Endothelial cell of umbilical vein (primary cell): ENCODE measurements at places on chromosomes 3 and 15.

- H3K4me3 ChIP-seq = no peak overlapping the region
- no peak overlapping the region for H3K27ac ChIP-seq
- H3K4me1 ChIP-seq = no peaks in the 10 kb centered on the region
- no peak for DNase-seq
Observed at GRCh38 chr15:29550834-29551465, 271.3 kb downstream of the TJP1 start.

- H3K36me3 ChIP-seq = no peaks in the 10 kb centered on the region
- no peak overlapping the region for H3K27ac ChIP-seq
- DNase-seq = peak; percentile 78
- peaks cover 6% of the 10 kb centered on the region for H3K4me1 ChIP-seq
- no peak overlapping the region for H3K4me3 ChIP-seq
Observed at GRCh38 chr3:115330430-115330829, 183.3 kb upstream of the ZBTB20 start.

GRCh38 chr3:80554304-80554703 is 786.5 kb upstream of the ROBO1 start:
- no peak overlapping the region for H3K27ac ChIP-seq
- no peaks in the 10 kb centered on the region for H3K4me1 ChIP-seq
- no peak for DNase-seq
- H3K36me3 ChIP-seq = no peaks in the 10 kb centered on the region
- no peak overlapping the region for H3K4me3 ChIP-seq

DNA sequence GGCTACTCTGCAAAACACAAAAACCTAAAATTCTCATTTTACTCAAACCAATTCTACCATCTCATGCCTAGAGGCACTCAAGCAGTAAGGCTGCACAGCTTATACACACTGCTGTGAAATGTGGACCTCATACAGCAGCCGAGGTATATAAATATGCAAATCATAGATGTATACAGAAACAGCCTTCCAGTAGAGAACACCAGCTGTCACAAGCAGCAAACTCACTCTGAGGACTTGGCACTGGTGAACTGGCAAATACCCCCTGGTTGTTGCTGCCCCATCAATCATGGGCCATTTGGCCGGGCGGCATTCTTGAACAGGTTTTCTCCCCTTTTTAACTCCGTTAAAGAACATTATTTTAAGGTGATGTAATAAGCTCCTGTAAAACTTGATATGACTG is 378.0 kb downstream of the LSAMP start:
- no peaks in the 10 kb centered on the region for H3K36me3 ChIP-seq
- no peak for DNase-seq
- no peaks in the 10 kb centered on the region for H3K4me1 ChIP-seq
- no peak overlapping the region for H3K4me3 ChIP-seq
- no peaks in the 10 kb centered on the region for H3K27me3 ChIP-seq

- no peaks in the 10 kb centered on the region for H3K4me1 ChIP-seq
- H3K27me3 ChIP-seq = no peaks in the 10 kb centered on the region
- no peaks in the 10 kb centered on the region for H3K36me3 ChIP-seq
Observed at GRCh38 chr3:9064251-9064650, 101.0 kb upstream of the RAD18 start.

GRCh38 chr15:75809986-75810750 is 33.1 kb upstream of the UBE2Q2 start:
- no peaks in the 10 kb centered on the region for H3K36me3 ChIP-seq
- H3K4me3 ChIP-seq = no peak overlapping the region
- no peak overlapping the region for H3K27ac ChIP-seq
- DNase-seq = peak; percentile 37
- peaks cover 10% of the 10 kb centered on the region for H3K27me3 ChIP-seq

DNA sequence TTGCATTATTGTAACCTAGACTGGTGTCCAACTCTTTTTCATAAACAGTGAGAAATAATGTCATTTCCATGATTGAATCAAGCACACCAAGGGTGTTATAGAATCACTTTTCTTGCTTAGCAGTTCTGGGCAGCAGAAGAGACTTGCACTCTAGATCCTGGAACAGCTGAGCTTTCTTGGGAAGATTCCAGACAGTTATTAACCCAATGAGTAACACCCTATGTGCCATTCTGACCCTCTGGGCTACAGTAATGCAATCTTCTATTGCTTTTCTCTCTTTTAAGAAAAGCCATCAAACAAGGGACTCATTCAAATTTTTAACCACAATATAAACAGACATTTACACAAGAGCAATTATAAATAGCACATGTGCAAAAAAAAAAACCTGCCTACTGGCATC is 39.3 kb upstream of the USP3 start:
- H3K27ac ChIP-seq = no peak overlapping the region
- H3K27me3 ChIP-seq = no peaks in the 10 kb centered on the region
- no peak for DNase-seq
- peaks cover 10% of the 10 kb centered on the region for H3K4me1 ChIP-seq
- H3K4me3 ChIP-seq = no peak overlapping the region

DNA sequence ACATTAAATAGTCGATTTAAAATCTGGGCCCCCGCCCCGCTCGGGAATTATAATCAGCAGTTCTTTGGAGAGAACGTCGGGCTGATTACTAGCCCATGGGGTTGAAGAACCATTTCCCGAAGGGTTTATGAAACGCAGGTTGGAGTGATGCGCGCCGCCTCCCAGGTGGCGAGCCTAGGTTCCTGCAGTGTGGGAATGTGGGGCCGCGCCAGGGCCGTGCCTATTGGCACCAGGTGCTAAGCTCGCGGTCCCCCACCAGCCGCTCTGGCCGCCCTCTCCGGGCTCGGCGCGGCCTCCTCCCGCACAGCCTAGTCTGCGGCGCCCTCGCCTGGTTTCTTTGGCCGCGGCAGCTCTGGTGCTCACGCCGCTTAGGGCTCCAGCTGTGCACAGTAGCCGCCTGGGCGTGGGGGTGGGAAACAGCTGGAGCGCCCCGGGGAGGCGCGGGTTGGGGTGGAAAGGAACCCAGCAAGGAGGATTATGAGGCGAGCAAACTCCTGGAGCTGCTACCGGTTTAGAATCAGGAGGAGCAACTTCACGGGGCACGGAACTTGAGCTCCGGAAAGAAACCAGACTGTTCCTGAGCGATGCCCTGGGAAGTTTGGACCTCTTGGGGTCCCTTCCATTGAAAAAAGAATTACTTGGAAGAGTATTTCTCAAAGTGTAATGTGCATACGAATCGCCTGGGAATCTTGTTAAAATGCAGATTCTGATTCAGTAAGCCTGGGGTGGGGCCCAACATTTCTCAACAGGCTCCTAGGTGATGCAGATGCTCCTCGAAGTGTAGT is 5.6 kb upstream of the MECOM start:
- peak overlapping the region; percentile 51 for H3K27ac ChIP-seq
- peaks cover 42% of the 10 kb centered on the region for H3K4me1 ChIP-seq
- no peaks in the 10 kb centered on the region for H3K36me3 ChIP-seq
- peak overlapping the region; percentile 45 for H3K4me3 ChIP-seq
- no peaks in the 10 kb centered on the region for H3K27me3 ChIP-seq
- DNase-seq = peak; percentile 84

GRCh38 chr15:75348034-75348561 is 1.3 kb downstream of the NEIL1 start:
- no peaks in the 10 kb centered on the region for H3K27me3 ChIP-seq
- no peak overlapping the region for H3K27ac ChIP-seq
- no peaks in the 10 kb centered on the region for H3K36me3 ChIP-seq
- H3K4me3 ChIP-seq = peak overlapping the region; percentile 68
- H3K4me1 ChIP-seq = peaks cover 7% of the 10 kb centered on the region

DNA sequence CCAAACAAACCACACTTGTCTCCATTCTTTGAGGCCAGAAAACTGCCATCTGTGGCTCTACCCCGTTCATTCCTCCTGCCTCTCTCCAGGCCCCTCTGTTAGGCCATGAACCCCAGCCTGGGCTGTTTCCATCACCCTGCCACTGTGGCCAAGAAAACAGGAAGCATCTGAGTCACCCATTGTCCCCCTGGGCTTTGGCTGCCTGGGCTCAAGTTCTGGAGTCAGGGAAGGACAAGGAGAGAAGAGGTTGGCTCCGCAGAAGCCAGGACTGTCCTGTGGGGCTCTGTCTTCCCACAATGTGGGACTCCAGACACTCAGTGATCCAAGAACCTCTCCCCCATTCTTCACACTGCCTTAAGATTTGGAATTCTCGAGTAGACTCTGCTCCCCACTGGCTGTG is 14.8 kb upstream of the LCTL start:
- peak overlapping the region; percentile 66 for H3K27ac ChIP-seq
- peak; percentile 90 for DNase-seq
- H3K4me1 ChIP-seq = peaks cover 34% of the 10 kb centered on the region
- no peaks in the 10 kb centered on the region for H3K27me3 ChIP-seq
- no peaks in the 10 kb centered on the region for H3K36me3 ChIP-seq
- H3K4me3 ChIP-seq = no peak overlapping the region

DNA sequence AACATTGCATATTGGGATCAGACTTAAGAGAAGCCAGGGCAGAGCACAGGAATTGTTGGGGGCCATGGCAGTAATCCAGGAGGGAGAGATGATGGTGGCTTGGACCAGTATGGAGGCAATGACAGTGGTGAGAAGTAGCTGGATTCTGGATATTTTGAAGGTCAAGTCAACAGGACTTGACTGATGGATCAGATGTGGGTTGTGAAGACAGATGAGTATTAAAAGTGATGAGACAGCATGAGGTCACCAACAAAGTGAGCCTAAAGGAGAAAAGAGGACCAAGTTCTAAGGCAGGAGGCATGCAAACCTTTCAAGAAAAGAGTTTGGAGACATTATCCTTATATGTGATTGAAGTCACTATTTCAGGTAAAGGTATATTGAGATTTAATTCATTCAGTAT is 56.6 kb upstream of the TIPARP start:
- H3K27me3 ChIP-seq = no peaks in the 10 kb centered on the region
- peaks cover 11% of the 10 kb centered on the region for H3K4me1 ChIP-seq
- H3K4me3 ChIP-seq = no peak overlapping the region
- no peak overlapping the region for H3K27ac ChIP-seq
- DNase-seq = no peak

DNA sequence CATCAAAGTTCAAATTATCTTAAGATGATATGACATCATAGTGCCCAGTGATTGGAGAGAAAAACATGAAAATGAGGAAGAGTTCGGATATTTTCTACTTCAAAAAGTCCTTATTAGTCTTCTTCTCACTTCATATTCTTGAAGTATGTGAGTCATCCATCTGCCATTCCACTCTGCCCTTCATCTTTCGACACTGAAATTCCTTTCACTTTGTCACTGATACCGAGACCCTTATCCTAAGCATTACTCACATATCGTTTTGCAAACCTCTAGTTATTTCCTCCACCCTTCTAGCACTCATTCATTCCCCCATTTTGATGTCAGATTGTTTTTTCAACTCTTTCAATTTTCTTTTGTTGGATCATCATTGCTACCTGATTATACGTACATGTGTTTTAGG is 4.0 kb downstream of the OR5H14 start:
- H3K27me3 ChIP-seq = no peaks in the 10 kb centered on the region
- H3K27ac ChIP-seq = no peak overlapping the region
- DNase-seq = no peak
- no peaks in the 10 kb centered on the region for H3K36me3 ChIP-seq

GRCh38 chr3:28250999-28251398 is 9.6 kb downstream of the CMC1 start:
- no peaks in the 10 kb centered on the region for H3K4me1 ChIP-seq
- H3K36me3 ChIP-seq = no peaks in the 10 kb centered on the region
- DNase-seq = no peak
- no peaks in the 10 kb centered on the region for H3K27me3 ChIP-seq
- H3K27ac ChIP-seq = no peak overlapping the region

GRCh38 chr15:71114887-71115566 is at the start of gene THSD4:
Gene THSD4 (plus strand): TSS chr15:71115471.
- DNase-seq = peak; percentile 60
- peak within 1 kb of the TSS; percentile 66 for H3K27ac ChIP-seq
- H3K4me1 ChIP-seq = peaks cover 7% of the 10 kb centered on the region
- H3K36me3 ChIP-seq = no peaks in the 10 kb centered on the region
- no peaks in the 10 kb centered on the region for H3K27me3 ChIP-seq
- peak within 1 kb of the TSS; percentile 87 for H3K4me3 ChIP-seq

DNA sequence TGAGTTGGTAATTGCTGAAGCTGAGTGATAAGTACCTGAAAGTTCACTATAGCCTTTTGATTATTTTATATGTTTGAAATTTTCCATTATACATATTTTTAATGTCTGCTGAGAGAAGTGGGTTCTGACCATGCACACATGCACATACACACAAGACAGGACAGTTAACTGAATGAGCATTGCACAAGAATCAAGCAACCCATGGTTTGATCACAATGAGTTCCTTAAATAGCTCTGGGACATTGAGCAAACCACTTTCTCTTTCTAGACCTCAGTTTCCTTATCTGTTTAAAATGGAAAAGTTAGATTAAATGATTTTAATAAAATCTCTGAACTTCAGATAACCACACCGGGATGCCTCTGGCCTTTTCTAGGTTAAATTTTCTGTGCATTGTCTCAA is 26.7 kb downstream of the SNTN start:
- no peak for DNase-seq
- no peaks in the 10 kb centered on the region for H3K36me3 ChIP-seq
- H3K27ac ChIP-seq = no peak overlapping the region
- no peaks in the 10 kb centered on the region for H3K4me1 ChIP-seq
- H3K4me3 ChIP-seq = no peak overlapping the region

DNA sequence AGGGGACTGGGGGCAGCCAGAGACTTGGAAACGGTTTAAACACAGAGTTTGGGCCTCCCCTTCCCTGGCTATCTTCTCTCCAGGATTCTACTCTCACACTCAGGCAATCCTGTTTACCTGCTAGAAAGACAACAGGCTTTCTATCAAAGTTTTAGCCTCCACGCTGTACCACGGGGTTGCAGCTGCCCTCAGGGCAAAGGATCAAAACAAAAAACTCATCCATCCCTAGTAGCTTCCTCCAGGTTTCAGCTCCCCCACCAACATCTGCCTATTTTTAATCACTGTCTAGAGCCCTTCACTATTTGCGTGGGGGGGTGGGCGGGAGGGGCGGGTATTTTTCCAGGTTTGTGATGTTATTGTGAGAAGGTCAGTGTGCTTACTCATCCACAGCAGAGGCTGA is 286.8 kb upstream of the TRIM42 start:
- DNase-seq = no peak
- no peaks in the 10 kb centered on the region for H3K27me3 ChIP-seq

DNA sequence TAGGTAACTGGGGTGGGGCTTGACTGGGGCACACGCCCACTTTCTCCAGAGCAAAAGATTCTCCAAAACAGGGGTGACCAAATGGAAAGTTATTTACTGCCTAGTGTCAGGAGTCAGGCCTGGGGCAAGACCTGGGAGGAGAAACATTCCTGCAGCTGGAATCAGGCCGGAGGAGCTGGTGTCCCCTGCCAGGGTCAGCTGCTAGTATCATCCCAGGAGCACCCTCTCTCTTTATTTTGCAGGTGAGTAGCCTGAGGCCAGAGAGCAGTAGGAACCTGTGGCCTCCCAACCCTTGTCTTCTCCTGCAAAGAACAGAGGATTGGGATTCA is 32.9 kb downstream of the DNAJB8 start:
- H3K27ac ChIP-seq = no peak overlapping the region
- H3K4me1 ChIP-seq = no peaks in the 10 kb centered on the region
- no peaks in the 10 kb centered on the region for H3K36me3 ChIP-seq
- peaks cover 34% of the 10 kb centered on the region for H3K27me3 ChIP-seq
- DNase-seq = no peak

- no peaks in the 10 kb centered on the region for H3K4me1 ChIP-seq
- H3K36me3 ChIP-seq = no peaks in the 10 kb centered on the region
- no peak for DNase-seq
- H3K27ac ChIP-seq = no peak overlapping the region
- H3K27me3 ChIP-seq = no peaks in the 10 kb centered on the region
- no peak overlapping the region for H3K4me3 ChIP-seq
Observed at GRCh38 chr3:16721494-16721893, 116.3 kb upstream of the DAZL start.

- no peaks in the 10 kb centered on the region for H3K27me3 ChIP-seq
- no peak overlapping the region for H3K27ac ChIP-seq
- no peak for DNase-seq
- no peak overlapping the region for H3K4me3 ChIP-seq
- no peaks in the 10 kb centered on the region for H3K4me1 ChIP-seq
Observed at GRCh38 chr15:67185621-67186225, 68.7 kb downstream of the AAGAB start.
